Occipital lobe (tissue), 3 donors: ENCODE measurements at places on chromosomes 5 and 9.

GRCh38 chr5:73284985-73285384 lies 112.0 kb downstream of the TMEM174 start:
- DNase-seq = no peak

- no peak for DNase-seq
Observed at GRCh38 chr5:148020257-148020988, 43.4 kb upstream of the SPINK5 start.

DNA sequence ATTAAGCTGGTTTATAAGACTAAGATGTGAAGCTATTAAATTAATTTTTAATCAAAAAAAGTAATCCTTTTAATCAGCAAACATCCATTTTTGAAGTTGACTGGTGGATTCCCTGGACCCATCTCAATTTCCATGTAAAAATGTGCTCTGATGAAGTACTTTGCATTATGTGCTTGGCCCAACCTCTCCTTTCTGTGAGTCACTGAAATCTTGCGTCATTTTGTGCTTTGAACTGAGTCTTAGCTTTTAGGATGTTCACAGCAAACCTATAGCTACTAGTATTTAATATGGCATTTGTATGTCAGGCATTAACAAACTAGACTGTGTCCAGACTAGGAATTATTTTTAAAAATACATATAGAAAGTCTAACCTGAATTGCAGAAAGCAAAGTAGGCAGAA lies 55.0 kb upstream of the CDH12 start:
- no peak for DNase-seq

DNA sequence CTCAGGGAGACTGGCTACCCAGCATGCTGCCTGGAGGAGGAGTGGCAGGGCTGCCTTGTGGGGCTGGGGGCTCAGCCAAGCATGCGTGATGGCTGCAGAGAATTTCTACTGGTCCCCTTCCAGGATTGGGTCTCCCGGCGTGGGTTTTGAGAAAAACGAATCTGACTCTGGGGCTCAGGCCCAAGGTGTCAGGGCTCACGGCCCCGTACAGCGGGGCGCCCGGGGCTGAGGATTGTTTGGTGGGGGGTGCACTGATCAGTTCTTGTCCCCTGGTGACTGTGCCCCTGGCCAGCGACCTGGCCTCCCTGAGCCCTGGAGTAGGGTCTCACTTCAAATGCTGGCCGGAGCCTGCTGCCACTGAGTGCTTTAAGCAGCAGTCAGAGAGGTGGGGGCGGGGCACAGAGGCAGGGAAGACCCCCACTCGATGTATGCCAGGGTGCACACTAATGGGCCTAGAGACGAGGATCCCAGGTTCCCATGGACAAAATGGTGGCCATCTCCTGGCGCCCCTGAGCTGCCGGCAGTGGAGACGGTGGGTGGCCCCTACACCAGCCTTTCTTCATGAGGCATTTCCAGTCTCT lies 45.5 kb upstream of the RNU6ATAC start:
- DNase-seq = no peak

DNA sequence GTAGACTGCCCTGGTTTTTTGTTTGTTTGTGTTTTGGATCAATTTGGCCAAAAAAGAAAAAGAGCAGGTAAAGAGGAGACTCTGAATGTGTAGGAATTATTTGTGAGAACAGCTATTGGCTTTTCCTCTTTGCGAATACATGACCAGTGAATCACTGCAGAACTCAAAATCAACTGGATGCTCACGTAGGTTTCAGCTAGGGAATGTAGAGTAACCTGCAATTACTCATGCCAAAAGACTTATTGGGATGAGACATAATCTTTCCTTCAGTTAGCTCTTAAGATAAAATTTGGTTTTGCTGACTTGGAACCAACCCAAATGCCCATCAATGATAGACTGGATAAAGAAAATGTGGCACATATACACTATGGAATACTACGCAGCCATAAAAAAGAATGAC lies 348.0 kb downstream of the NPR3 start:
- no peak for DNase-seq

GRCh38 chr9:75455444-75455921 lies 367.2 kb downstream of the OSTF1 start:
- no peak for DNase-seq

- no peak for DNase-seq
Observed at GRCh38 chr9:70556771-70557170, 142.3 kb upstream of the KLF9 start.

GRCh38 chr5:36272136-36272690 lies 29.5 kb downstream of the RANBP3L start:
- DNase-seq = no peak

DNA sequence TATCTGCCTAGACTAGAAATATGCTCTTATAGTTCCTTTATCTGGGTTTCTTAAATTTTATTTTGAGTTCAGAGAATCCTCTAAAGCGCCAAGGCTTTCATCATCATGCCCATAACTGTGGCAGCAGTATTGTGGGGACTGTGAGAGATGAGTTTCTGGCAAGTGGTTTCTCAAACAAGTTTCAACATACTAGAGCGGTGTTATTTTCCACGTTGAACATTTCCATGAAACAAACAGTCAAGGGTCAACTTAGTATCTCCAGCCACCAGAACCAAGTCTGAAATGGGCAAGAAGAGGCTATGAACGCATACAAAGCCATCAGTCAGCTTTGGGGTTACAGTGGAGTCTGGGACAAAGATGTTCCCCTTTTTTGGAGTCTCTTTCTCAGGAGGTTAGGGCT lies 40.3 kb downstream of the SERINC5 start:
- DNase-seq = no peak
